ENCODE measurements at places on chromosomes 5 and 9.

DNA sequence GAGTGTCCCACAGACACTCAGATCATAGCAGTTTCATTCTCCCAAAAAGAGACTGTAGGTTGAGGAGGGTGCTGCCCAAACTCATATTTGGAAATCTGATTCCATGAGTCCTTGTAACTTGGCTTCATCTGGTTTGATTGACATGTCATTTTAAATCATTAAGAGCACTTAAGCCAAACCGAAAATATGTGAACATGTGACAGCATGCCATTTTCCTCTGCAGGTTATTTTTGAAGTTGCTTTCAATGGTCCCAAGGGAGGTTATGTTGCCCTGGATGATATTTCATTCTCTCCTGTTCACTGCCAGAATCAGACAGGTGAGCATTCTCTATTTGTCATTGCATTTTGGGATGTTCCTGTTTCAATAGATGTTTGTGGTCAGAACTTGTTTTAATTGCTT is 87.6 kb downstream of the MAMDC2 start:
- DNase-seq: no peak

- no peak for DNase-seq
Observed at GRCh38 chr9:4099976-4100735, 199.7 kb downstream of the GLIS3 start.

- DNase-seq: no peak
Observed at GRCh38 chr5:38431242-38431853, 125.1 kb downstream of the LIFR start.

- no peak for DNase-seq
Observed at GRCh38 chr5:68406767-68407241, 191.2 kb downstream of the PIK3R1 start.

DNA sequence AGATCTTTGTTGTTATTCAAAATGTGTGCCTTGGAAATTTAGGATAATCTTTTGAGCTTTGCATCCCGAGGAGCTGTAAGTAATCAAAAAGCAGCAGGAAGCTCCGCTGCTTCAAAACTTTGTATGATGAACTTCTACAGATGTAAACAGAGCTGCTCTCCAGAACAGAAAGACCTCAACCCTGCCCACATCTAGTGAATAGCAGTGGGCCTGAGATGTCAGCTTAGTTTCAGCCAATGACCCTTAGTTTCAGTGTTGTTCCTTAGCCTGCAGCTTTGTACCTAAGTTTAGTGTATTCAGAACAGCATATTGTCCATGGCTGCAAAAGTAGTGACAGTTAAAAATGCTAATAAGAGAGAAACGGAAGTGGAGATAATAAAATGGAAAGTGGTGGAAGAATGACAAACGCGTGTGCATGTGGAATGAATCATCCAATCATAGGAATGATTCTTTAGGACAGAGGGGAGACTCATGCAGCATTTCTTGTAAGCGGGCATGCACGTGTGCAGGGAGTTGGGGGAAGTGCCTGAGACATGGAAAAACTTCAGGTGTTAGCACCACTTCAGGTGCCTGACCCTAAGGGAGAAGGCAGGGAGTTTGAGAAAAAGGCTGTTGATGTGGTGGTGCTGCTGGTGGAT is 24.9 kb downstream of the SNX24 start:
- no peak for DNase-seq

- DNase-seq: no peak
Observed at GRCh38 chr5:87233143-87233542, 34.5 kb upstream of the RASA1 start.

DNA sequence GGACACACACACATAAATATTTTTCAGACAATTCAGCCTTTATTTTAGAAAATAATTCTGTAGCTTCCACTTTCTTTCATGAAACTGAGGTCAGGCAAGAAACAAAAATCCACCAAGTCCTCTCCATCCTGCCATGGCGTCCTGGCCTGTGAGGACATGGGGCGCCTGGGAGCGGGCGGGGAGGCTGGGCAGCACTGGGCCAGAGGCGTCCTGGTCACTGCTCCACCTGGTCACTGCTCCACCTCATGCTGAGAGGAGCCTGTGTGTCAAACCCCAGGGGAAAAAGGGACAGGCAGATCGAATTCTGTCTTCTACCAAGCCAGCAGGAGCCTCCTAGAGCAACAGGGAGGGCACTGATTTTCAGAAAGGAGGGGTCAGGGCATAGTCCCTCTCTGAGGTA is 12.1 kb downstream of the MGAT1 start:
- DNase-seq: no peak

DNA sequence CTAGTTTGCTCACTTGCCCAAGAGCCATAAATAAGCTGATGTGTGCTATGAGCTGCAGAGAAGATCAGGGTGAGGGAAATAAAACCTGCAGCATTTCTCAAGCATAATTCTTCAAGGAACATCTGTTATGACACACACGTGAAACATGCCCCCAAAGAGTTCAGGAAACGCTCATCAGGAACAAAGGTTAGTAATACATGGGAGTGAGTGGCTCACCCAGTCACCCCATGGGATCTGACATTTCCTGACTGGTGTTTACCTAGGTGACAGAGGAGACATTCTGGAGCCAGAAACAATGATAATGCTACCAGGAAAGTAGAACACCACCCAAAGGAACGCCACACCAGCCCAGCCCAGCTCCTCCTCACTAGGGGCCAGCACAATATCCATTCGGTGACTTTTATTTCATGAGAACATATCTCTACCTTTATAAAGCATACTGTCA is 66.0 kb downstream of the FRMD3 start:
- no peak for DNase-seq

GRCh38 chr5:150999704-151000442 is 20.5 kb upstream of the GPX3 start:
- no peak for DNase-seq

Data from thoracic aorta (tissue), 2 donors.